ENCODE measurements at places on chromosomes 16 and 17. TPM values are rescaled to one million over a fixed set of nuclear protein-coding genes. Genes with fewer than 3 reads are reported as not detected.

CACNG3 gene
- total RNA-seq: not detected

DNA sequence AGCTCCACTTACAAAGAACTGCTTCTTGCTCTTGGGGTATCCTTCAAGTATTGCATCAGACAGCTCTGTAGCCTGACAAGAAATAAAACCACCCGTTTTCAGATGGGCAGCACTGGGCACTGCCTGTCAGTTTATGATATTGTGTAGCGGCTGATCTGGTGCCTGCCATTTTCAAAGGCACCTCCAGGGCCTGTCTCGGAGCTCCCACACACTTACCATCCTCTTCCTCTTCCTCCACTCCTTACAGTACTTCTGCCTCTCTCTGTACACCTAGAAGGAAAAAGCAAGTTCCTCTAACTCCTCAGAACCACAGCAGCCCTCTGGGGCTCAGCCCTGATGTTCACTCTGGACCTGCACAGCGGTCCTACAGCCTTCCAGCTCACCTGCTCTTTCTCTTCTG, 4.4 kb downstream of the PSMC3IP start:
- DNase-seq: no peak

NOL3 gene
- 39.4 TPM for total RNA-seq

HS3ST2 gene
- 0.22 TPM for total RNA-seq

ZSCAN10 gene
- total RNA-seq: not detected

DNA sequence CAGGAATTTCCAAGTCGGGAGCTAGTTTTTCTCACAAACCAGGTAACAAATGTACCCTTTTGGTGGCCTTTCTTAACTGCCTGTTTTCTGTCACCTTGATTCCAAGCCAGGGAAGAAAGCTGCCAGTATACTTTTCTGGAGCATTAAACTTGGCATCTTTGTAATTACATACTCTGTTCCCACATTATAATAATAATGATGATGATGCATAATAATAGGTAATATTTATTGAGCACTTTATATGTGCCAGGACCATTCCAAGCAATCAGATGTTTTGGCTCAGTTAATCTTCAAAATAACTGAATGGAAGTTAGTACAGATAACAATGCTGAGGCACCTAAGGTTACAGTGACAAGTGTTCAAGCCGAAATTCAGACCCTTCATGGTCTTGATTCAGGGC, 11.1 kb upstream of the PSMC5 start:
- no peak for DNase-seq

KRT27 gene
- not detected for total RNA-seq

DNA sequence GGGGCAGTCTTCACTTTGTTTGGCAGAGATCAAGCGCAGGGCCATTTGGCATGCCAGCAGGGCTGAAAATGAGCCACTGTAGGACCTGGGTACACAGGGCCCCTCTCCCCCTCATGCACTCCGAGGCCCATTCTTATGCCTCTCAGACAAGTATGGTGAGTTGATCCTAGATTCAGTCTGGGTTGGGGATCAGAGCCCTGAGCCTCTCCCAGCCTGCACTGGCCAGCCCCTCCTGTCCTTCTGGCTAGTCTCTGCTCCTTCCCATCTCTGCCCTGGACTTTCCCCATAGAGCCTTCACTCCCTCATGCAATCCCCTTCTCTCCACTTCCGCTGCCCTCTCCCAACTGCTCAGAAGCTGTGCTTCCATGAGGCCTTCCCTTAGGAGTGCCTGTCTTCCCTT, 31.0 kb downstream of the SMARCE1 start:
- DNase-seq: no peak

DNA sequence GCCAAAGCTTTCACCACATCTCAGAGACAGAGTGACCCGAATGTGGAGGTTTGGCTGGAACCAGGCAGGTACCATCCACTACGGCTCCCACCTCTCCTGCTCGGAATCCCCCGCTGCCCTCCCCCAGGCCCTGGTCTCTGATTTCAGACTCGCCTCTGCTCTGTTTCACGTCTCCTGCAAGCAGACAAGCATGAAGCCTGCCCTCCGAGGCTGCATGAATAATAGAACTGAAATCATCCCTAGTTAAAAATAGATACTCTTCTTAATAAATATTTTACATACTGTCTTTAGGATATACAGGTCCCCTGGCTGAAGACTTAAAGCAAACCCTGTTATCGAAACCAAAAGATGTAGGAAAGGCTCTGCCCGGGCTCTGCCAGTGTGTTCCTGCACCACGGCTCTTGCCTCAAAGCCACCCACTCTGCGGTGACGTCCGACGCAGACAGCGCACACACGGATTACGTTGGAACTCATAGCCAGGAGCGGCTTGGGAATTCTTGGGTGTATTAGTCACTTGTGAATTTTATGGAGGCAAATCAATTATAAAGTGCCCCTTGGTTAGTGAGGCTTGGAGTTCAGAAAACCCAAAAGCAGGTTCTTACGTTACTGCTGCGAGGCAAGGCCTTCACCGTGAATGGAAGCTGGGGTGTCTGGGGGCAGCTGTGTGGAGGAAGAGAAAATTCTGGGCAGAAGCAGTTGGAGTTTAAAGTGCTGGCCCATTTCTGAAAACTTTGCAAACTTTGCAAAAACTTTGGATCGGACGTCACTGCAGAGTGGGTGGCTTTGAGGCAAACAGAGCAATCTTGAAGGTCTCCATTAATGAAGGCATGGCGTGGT, 25.6 kb upstream of the NPTX1 start:
- peak; percentile 22 for DNase-seq

DNA sequence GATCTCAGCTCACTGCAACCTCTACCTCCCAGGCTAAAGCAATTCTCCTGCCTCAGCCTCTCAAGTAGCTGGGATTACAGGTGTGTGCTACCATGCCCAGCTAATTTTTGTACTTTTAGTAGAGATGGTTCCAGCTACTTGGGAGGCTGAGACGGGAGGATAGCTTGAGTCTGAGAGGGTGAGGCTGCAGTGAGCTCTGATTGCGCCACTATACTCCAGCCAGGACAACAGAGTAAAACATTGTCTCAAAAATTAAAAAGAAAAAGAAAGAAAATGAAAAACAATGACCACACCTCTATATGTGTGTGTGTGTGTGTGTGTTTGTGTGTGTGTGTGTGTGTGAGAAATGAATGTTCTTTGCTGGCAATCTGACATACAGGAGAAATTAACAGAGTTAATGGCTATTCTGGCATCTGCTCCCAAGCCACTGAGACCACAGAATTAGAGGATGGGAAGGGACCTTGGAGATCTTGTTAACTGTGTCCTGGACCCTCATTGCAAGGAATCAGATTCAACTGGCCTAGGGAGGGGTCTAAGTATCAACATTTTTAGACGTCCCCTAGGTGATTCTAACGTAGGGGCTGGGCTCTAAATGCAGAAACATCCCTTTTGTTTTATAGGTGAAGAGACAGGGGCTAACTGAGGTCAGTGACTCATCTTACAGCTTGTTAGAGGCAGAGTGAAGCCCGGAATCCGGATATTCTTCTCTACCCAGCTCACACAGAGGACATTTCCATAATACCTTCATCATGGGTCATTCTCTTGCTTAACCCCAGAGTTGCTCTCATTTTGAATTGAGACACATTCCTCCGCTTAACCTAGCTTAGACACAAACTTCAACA, 16.4 kb upstream of the MARCHF10 start:
- peak; percentile 97 for DNase-seq

GRCh38 chr17:56389356-56389755, 204.1 kb upstream of the NOG start:
- DNase-seq: no peak

GRCh38 chr16:86305440-86305839, 204.9 kb upstream of the FOXF1 start:
- no peak for DNase-seq

PIK3R5 gene
- not detected for total RNA-seq

DNA sequence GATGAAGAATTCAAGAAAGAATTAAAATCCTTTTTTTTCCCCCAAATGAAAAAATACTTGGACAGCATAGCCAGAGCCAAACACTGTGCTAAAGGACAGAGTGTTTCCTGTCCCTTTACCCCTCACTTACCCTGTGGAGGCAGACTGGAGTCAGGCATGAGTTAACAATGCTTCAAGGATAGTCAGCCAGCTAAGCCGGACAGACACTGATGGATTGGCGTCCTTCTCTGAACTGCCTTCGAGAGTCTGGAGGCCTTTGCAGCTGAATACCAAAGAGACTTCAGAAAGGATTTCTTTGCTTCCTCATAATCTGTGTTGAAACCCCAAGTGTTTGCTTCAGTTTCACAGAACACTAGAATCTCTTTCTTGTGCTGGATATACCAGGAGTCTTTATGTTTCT, 4.6 kb downstream of the METTL9 start:
- DNase-seq: no peak

DNA sequence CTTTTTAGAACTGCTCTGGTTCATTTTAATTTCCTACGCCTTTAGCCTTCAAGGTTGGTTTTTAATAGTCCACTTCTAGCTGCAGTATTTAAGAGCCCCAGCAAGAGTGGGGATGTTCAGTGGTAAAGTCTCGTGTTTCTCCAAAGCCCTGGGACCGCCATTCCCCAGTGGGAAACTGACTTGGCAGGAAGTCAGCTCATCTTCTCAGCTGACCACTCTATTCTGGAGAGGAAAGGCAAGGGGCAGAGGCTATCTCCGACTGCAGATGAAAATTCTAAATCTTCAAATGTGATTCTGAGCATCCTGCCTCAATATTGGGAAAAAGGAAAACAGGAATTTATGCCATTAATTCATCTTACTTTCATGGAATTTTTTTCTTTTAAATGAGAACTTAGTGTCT, 35.5 kb downstream of the HS3ST3B1 start:
- no peak for DNase-seq

DNA sequence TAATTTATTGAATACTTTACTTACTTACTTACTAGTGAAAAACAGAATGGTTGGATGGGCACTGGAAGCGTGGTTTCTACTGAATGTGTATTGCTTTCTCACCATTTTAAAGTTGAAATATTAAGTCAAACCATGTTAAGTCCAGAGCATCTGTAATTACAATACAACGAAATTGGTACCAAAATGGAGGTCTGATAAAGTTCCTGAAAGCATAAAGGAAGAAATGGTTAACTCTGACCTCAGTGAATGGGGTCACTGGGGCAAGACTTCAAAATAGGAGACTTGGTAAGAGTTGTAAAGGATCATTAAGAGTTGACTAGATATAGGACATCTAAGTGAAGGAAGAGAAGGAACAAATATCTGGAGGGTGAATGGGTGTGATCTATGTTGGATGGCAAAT, 237.1 kb downstream of the MAF start:
- DNase-seq: no peak

DNA sequence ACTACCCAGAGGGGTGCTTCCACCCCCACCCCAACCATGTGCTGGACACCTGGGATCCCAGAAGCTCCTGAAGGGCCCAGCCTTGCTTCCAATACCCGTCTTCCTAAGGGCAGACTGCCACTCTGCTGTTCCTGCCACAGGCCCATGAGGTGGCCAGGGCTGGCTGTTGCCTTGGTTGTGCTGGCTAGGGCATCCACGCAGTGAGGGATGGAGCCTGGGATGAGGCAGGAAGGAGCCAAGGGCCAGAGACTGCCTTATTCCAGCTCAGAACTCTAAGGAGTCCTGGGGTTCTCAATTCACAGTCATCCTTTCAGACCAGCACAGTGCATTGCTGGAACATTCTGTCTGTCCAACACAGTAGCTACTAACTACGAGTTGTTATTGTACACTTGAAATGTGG, 37.8 kb downstream of the BCO1 start:
- DNase-seq: no peak

TMEM219 gene
- total RNA-seq: 92.1 TPM

DNA sequence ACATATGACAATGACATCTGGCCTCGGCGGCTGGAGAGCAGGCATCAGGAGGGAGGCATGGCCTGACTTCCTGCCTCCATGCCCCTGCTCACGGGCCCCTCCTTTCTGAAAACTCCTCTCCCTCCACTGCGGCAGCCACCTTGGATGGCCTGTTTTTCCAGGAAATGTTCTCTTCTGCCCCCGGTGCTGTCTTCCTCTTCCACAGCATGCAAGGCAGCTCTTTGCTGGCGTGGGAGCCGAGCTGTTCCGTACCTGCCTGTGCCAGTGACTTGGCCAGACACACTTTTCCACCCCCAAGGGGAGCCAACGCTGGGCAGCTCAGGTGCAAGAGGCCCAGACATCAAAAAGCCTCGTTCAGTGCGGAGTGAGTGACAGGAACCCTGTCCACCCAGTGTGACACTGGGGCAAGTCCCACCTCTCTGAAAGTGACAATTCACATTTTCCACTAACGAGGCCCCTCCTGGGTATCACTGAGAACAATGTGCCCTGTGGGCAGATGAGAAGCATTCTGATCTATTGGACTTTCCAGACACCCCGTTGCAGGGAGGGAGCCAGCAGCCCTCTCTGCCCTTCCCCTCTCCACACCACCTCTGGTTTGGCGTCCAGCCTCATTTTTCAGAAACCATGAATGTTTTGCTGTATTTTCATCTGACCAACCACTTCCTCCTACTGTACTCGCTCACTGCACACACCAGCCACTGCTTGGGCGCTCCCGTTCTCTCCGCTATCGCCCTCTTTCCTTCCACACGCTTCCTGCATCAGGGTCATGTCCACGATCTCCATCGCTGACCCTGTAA, 31.2 kb downstream of the NSMCE1 start:
- DNase-seq: no peak

GRCh38 chr16:4690946-4691665, 2.3 kb upstream of the NUDT16L1 start:
- no peak for DNase-seq

GRCh38 chr17:4607261-4607741, 23.0 kb downstream of the SMTNL2 start:
- peak; percentile 32 for DNase-seq

- DNase-seq: no peak
Observed at GRCh38 chr16:58125781-58126335, 3.3 kb downstream of the CFAP20 start.

- DNase-seq: no peak
Observed at GRCh38 chr16:82756283-82756599, 129.5 kb downstream of the CDH13 start.

PRDM7 gene
- total RNA-seq: not detected

Measured in epithelial cell of proximal tubule (primary cell).